Regular cardiac myocyte (primary cell): ENCODE measurements at places on chromosomes 3 and 15. TPM values are rescaled to one million over a fixed set of nuclear protein-coding genes. Genes with fewer than 3 reads are reported as not detected.

C3orf49 gene
- not detected in 2 replicates for total RNA-seq

CHRD gene
- 0.96 and 3.1 TPM in 2 replicates for total RNA-seq

DUOX1 gene
- total RNA-seq, result under 0.01 TPM in 2 replicates

TMEM108 gene
- under 0.01 and 0.58 TPM in 2 replicates for total RNA-seq

IQCB1 gene
- 10.0 and 14.1 TPM in 2 replicates for total RNA-seq

ALPK3 gene
- total RNA-seq, result 3.3 and 5.4 TPM in 2 replicates

MFSD1 gene
- 157 and 168 TPM in 2 replicates for total RNA-seq

CMTM7 gene
- total RNA-seq, result 7.6 and 10.5 TPM in 2 replicates

SACM1L gene
- total RNA-seq, result 30.4 and 35.3 TPM in 2 replicates

WWTR1 gene
- 24.0 and 63.8 TPM in 2 replicates for total RNA-seq

GRAMD2A gene
- 0.19 and 0.28 TPM in 2 replicates for total RNA-seq

HIGD2B gene
- total RNA-seq, result not detected in 2 replicates

NPAP1 gene
- total RNA-seq, result under 0.01 TPM in 1 of 2 replicates, not detected in the other

IL5RA gene
- not detected in 2 replicates for total RNA-seq

SLC35G2 gene
- 9.2 and 11.3 TPM in 2 replicates for total RNA-seq

LNP1 gene
- 3.5 and 5.9 TPM in 2 replicates for total RNA-seq
